Smooth muscle cell of trachea (primary cell): ENCODE measurements at places on chromosomes 3 and 15. TPM values are rescaled to one million over a fixed set of nuclear protein-coding genes. Genes with fewer than 3 reads are reported as not detected.

The OR5H14 gene
- total RNA-seq = not detected in 2 replicates

The CTXND1 gene
- under 0.01 TPM in 1 of 2 replicates, not detected in the other for total RNA-seq

The WDR5B gene
- total RNA-seq = 6.1 TPM in 2 replicates

The SLC24A5 gene
- not detected in 2 replicates for total RNA-seq
